Lung microvascular endothelial cell (primary cell): ENCODE measurements at places on chromosomes 7 and 10. TPM values are rescaled to one million over a fixed set of nuclear protein-coding genes. Genes with fewer than 3 reads are reported as not detected.
A peak's percentile ranks its signal among the peaks of the same experiment; 100 is the strongest.

The UPK3BL1 gene
- total RNA-seq: 2.4 and 6.9 TPM in 2 replicates

The SKAP2 gene
- total RNA-seq: 9.6 and 13.7 TPM in 2 replicates

The IL15RA gene
- total RNA-seq: 8.5 and 12.3 TPM in 2 replicates

The ARMC3 gene
- not detected in 2 replicates for total RNA-seq

The TRIM73 gene
- 0.44 and 1.2 TPM in 2 replicates for total RNA-seq

The HOXA10 gene
- under 0.01 and 2.0 TPM in 2 replicates for total RNA-seq

The CALML3 gene
- total RNA-seq: not detected in 2 replicates

The GPAM gene
- total RNA-seq: 4.6 and 5.2 TPM in 2 replicates

The LRRN3 gene
- total RNA-seq: not detected in 2 replicates

GRCh38 chr10:34906067-34906965 lies 91.2 kb upstream of the PARD3 start:
- peak; percentile 5 for DNase-seq

DNA sequence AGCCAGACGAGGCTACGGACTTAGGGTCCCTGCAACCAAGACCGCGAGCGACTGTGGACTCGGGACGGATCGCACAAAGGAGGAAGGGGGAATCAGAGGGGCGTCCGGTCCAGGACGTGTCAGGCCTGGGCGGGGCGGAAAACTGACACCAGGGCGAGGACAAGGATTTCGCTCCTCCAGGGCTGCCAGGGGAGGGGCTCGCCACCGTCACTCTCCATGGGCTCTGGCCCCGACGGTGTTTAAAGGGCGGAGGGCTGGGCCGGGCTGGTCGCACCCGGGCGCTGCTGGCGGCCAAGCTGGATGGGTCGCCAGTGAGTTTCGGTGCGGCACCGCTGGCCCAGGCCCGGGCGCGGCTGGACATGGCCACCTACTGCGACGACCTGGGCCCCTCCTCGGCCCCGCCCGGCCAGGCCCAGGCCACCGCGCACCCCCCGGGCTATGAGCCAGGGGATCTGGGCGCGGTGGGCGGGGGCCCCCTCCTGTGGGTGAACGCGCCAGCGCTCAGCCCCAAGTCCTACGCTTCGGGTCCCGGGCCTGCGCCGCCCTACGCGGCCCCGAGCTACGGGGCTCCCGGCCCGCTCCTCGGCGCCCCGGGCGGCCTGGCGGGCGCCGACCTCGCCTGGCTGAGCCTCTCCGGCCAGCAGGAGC lies at the start of gene FOXI2:
Gene FOXI2 (plus strand): TSS at position 271 of the 648 bp plus-strand sequence. CDS start 89 bp downstream, at position 360.
- no peak for DNase-seq

GRCh38 chr10:32909456-32909855 lies 48.6 kb downstream of the ITGB1 start:
- DNase-seq: no peak

- DNase-seq: no peak
Measured at GRCh38 chr10:69853064-69853463, 51.4 kb downstream of the COL13A1 start.

DNA sequence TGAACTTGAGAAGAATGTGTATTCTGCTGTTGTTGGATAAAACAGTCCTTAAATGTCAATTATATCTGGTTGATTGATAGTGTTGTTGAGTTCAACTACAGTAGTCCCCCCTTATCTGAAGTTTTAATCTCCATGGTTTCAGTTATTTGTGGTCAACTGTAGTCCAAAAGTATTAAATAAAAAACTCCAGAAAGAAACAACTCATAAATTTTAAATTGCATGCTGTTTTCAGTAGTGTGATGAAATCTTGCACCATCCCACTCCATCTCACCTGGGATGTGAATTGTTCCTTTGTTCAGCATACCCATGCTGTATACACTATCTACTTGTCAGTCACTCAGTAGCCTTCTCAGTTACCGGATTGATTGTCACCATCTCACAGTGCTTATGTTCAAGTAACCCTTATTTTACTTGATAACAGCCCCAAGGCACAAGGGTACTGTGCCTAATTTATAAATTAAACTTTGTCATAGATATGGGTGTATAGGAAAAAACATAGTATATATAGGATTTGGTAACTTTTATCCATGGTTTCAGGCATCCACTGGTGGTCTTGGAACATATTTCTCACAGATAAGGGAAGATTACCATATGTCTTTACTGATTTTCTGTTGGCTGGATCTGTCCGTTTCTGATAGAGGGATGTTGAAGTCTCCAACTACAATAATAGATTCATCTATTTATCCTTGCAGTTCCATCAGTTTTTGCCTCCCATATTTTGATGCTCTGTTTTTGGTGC lies 57.1 kb downstream of the AOAH start:
- DNase-seq: no peak

DNA sequence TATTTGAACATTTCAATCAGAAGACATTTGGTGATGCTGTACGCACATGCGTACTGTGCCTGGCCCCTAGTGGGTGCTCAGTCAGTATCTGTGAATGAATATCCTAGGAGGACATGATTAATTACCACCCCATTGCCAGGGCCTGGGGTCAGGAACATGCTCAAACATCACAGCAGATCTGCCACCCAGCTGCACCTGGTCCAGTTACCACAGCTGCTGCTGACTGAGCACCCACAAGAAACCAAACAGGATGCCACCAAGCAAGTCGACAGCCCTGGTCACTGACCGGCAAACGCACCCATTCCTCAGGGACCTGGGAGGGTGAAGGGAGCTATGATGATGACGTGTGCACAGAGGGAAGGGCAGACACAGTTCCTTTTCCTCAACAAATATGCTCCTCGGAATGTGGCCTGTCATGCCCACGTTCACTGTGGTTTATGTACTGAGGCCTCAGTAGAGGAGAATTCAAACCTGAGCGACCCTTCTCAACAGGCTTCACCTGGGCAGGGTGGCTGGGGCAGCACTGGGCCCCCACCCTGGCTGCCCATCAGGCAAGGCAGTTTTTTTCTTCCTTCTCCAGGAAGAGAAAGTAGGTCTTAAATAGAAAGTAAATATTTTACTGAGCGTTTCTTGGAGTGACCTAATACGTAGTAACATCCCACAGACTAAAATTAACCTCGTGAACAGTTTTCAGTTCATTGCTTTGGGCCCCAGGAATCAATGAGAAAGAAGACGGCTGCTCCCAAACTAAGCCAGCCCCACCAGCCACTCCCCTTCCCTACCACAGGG lies 13.4 kb downstream of the CTBP2 start:
- no peak for DNase-seq

GRCh38 chr7:37952240-37952639 lies 31.8 kb downstream of the EPDR1 start:
- no peak for DNase-seq

DNA sequence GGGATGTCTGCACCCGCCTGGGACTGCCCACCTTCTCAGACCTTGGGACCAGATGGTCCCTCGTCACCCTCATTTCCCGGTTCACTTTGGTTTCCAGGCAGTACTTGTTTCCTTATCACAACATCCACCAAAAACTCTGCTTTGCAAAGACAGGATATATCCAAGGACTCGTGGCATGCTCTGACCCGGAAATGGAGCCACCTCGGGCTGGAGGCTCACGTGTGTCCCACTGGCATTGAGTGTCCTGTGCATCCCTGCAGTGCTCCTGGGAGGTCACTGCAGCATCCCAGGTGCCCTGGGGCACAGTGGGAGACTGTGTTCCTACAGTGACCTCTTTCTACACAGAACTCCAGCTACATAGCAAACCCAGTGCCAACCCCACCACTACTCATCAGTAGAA lies 611.9 kb upstream of the FOXK1 start:
- no peak for DNase-seq

DNA sequence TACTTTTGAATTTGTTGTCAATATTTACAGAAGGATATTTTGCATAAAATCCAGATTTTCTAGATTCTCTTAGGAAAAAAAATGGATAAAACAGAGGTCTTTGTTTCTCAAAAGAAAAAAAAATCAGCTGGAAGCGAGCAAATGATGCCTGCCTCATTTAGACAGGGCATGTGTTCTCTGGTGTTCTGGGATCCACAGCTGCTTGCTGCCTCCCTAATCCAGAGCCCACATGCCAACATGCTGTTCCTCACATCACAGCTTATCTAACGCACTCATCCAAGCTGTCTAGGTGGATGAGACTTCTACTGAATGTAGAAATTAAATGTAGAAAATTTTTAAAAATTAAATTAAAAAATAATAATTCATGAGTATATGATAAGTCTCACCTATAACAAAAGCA lies 630.1 kb downstream of the SORCS1 start:
- no peak for DNase-seq

DNA sequence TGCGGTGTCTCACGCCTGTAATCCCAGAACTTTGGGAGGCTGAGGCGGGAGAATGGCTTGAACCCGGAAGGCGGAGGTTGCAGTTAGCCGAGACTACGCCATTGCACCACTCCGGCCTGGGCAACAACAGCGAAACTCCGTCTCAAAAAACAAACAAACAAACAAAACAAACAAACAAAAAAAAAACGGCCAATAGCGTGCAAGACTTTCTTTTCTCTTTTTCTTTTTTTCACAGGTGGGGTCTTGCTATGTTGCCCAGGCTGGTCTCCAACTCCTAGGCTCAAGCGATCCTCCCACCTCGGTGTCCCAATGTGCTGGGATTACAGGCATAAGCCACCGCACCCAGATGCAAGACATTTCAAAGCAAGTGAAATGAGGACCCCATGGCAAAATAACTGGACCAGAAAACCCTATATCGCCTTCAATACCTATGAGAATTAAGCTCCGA lies 1.6 kb downstream of the PSAP start:
- no peak for DNase-seq

DNA sequence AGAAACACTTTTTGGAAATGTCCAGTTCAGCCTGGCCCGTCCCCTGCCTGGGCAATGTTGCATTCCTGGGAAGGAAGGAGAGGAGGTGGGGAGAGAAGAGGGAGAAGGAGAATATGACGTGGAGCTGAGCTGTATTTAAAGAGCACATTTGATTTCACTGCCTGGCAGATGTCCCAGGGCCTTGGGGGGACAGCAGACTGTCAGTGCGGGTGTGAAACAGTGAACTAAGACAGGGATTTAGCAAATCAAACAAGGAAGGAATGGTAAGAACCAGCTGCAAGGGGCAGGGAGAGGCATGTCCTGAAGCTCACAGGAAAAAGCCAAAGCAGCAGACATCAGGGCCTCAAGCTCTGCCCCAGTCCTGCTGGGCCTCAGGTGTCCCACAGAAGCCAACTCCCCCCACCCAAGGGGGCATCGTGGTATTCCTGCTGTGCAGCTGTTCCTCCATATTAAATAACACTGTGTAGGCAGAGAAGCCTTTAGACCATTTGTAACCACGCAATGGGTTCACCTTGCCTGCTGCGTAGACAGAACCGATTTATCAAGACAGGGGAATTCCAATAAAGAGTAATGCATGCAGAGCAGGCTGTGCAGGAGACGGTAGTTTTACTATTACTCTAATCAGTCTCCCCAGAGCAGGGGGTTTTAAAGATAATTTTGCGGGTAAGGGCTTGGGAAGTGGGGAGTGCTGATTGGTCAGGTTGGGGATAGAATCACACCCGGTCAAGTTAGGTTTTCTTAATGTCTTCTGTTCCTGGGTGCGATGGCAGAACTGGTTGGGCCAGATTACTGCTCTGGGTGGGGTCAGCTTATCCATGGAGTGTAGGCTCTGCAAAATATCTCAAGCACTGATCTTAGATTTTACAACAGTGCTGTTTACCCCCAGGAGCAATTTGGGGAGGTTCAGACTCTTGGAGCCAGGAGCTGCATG lies 18.3 kb downstream of the LEP start:
- DNase-seq: no peak

DNA sequence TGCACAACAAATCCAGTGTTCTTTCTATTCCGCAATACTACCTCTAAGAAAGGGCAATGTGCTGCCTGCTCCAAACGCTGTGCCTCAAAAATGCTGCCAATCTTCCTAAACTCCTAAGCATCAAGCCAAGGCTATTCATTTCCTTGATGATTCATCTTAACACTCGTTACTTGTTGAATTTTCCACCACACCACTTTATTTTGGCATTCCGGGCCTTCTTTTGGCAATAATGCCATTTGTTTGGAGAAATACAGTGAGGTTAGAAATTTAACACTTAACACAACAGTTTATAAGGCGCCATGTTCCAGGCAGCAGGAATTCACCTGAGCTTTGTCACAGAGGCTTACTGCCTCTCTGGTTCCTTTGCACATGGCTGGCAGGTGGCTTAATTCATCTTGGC lies 82.6 kb upstream of the ABCB5 start:
- peak; percentile 8 for DNase-seq

DNA sequence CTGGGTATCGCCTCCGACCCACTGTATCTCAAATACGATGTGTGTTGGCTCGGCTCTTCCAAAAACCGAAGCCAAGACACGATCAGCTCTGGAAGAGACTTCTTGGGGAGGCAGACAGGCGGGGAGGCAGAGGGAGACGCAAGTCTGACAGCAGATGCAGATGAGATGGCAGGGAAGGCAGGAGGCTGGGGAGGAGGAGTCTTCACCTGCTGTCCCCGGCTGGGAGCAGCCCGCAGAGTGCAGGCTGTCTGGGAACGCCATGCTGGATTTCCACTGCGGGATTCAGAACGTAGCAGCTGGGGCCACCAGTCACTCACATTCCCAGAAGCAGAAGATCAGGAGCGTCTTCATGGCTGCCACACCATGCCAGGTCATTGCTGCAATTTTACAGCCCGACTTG lies 29.4 kb downstream of the CTBP2 start:
- DNase-seq: no peak

GRCh38 chr10:983971-984655 lies 4.1 kb upstream of the GTPBP4 start:
- DNase-seq: no peak

DNA sequence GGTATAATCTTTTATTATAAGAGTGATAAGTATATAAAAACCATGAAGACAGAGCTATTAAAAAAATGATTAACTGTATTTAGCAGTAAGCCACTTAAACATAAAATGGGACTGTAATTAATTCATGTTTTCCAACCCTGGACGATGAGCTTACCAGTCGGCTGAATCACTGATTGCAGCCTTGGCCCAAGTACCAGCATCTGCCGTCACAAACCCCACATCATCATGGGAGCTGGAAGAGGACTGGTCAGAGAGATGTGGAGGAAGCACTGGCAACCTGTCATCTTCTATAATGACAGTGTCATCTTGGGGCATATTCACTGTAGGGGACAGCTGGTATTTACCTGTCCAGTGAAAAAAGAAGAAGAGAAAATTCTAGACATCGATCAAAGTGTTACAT lies 473.6 kb downstream of the PARD3 start:
- no peak for DNase-seq

- DNase-seq: no peak
Measured at GRCh38 chr10:79491143-79491835, 21.0 kb upstream of the EIF5AL1 start.

DNA sequence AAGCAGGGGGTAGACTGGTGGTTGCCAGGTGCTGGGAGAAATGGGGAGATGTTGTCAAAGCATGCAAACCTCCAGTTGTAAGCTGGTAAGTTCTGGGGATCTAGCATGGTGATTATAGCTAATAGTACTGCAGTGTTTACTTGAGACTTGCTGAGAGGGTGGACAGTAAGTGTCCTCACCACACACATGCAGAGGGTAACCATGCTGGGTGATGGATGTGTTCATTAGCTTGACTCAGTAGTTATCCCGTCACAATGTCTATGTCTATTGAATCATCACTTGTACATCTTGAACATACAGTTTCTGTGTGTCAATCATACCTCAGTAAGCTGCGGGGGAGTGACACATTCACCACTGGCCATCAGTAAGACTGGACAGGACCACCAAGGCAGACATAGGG lies 42.1 kb downstream of the GSDME start:
- no peak for DNase-seq
